Stromal cell of bone marrow (primary cell): ENCODE measurements at places on chromosomes 1 and 21.

DNA sequence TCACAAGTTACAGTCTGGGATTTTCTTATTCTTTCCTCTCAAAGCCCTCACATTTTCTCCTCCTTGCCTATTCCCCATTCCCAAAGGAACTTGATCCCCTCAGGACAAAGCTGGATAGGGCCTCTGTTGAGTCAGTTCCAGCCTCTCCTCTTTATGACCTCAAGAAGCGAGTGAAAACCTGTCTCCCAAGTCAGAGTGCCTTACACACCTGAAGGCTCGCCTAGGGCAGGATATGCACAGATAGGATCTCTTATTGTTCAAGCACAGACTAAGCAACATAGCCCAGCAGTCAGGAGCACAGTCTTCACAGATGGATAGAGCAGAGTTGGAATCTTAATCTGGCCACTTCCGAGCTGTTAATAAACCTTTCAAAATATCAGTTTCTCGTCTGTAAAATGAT, 60.8 kb upstream of the PRRC2C start:
- DNase-seq, result no peak

DNA sequence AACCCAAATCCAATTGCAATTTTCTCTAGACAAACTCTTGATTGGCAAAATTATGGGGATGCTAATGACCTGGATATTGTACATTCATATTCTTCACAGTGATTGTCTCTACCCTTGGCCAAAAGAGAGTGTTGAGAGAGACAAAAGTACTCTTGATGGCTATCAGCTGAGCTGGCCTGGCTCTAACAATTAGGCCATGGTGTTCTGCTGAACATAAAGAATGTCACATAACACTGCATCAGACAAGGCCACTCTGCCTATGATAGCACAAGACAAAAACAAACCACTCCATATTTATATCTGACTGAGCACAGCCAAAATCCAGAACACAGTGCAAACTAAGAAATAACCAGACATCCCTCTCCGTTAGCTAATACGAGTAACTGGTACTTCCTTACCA, 101.7 kb downstream of the ADAMTS1 start:
- DNase-seq, result no peak

- no peak for DNase-seq
These were observed 316.2 kb downstream of the MATN1 start for GRCh38 chr1:30406996-30407864.

DNA sequence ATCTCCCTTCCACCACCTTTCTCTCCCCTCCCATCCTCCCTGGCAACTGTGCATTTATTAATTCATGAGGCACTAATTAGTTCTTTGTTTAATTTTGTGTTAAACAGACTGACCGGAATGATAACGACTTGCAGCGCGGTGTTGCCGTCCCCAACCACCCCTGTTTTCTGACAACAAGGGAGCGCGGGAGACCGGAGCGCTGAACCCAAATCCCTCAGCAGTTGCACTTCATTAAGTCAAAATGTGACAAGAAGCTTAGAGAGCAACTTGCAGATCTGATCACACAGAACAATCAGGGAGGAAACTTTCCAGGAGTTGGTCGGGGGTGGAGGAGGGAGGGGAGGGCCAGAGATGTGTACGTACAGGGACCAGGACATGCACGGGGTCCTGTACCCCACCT, 89.2 kb downstream of the CASZ1 start:
- no peak for DNase-seq

DNA sequence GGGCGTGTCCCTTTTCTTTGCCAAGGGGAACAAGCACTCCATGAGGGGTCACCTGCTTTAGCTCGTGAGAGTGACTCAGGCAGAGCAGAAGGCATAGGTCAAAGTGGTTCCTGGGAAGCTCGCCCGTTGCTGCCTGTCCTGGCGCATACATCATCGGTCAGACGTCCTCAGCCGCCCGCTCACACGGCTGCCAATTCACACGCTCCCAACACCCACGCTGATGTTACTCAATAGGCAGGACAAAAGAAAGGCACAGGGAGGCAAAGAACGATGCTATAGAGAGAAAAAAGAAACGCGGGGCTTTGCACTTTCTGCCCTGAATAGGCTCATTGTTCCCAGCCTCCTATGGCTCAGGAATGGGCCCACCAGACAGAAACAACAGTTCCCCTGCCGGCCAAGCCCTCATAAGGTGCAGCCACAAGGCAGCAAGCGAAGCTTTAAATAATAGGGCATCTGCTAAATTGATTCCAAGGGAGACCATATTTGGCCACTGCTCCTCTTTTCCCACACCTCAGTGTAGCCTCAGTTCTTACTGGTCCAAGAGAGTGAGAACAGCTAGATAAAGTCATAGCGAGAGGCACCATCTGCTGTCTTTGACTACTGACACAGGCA, 38.7 kb downstream of the VTCN1 start:
- DNase-seq, result no peak

GRCh38 chr1:204363335-204364114, 3.8 kb upstream of the PLEKHA6 start:
- no peak for DNase-seq

DNA sequence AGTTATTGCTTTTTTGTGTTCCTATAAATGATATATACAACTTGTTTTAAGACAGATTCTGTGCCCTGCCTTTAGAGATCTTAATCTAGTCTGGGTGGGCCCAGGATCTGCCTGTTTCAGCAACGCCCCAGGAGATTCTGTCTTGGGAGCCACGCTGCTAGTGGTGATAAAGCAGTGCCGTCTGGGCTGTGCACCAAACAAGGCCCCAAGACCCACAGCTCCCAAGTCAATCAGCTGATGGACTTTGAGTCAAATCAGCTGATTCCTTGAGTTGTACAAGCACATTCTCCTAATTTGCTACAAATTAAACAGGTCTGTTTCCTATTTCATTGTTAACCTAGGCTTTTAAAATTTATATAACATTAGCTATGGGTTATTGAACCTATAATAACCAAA, 15.7 kb upstream of the SLC44A3 start:
- DNase-seq, result no peak

GRCh38 chr1:44553771-44554170, 120.5 kb downstream of the TMEM53 start:
- DNase-seq, result peak; percentile 21

DNA sequence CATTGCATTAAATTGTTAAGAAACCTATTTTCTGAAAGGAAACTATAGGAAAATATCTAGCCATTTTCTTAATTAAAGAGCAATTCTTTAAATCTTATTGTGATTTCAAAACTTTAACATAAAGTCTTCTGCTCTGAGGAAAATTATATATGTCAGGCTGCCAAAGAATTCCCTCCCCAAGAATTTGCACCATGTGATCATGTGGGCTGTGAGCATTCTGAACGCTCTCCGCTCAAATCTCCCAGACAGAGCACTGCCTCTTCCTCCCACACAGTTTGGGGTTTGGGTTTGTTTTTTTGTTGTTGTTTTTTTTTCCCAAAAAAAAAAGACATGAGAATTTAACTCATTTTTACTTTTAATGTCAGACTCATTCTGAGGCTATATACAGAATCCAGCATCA, 155.9 kb upstream of the PALMD start:
- DNase-seq, result no peak

- peak; percentile 65 for DNase-seq
These were observed 556.8 kb downstream of the PTPRU start for GRCh38 chr1:29793101-29793546.

- no peak for DNase-seq
These were observed 45.3 kb upstream of the RUNX3 start for GRCh38 chr1:24975391-24975790.

GRCh38 chr1:162868972-162869371, 8.0 kb upstream of the CCDC190 start:
- no peak for DNase-seq

DNA sequence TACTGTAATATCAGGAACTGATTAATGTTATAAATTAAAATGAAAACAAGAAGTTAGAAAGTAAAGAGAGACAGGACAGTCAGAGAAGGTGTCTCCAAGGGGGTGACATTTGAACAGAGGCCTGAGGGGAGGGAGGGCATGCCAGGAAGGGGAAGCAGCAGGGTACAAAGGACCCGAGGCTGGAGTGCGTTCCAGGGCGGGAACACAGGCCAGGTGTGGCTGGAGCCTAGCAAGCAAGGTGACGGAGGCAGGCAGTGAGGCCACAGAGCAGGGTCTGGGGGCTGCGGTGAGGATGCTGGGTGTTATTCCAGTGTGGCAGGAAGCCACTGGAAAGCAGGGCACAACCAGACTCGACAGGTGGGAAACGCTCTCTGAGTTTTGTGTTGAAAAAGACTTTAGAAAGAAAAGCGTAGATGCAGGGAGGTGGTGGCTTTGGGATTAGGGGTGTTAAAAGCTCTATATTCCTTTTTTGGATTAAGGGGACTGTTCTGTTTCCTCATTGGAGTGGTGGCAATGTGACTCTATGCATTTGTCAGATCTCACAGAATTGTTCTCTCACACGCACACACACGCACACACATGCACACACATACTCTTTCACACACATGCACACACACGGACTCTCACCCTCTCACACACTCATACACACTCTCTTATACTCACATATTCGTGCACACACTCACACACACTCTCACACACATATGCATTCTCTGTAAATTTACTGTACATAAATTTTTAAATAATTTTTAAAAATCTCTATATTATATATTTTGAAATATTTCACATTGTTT, 124.5 kb downstream of the GLIS1 start:
- DNase-seq, result no peak

GRCh38 chr1:30818568-30819243, 61.1 kb upstream of the LAPTM5 start:
- DNase-seq, result no peak

- no peak for DNase-seq
These were observed 74.9 kb downstream of the FASLG start for GRCh38 chr1:172733815-172734214.

- peak; percentile 96 for DNase-seq
These were observed 6.9 kb upstream of the A3GALT2 start for GRCh38 chr1:33327587-33328325.

DNA sequence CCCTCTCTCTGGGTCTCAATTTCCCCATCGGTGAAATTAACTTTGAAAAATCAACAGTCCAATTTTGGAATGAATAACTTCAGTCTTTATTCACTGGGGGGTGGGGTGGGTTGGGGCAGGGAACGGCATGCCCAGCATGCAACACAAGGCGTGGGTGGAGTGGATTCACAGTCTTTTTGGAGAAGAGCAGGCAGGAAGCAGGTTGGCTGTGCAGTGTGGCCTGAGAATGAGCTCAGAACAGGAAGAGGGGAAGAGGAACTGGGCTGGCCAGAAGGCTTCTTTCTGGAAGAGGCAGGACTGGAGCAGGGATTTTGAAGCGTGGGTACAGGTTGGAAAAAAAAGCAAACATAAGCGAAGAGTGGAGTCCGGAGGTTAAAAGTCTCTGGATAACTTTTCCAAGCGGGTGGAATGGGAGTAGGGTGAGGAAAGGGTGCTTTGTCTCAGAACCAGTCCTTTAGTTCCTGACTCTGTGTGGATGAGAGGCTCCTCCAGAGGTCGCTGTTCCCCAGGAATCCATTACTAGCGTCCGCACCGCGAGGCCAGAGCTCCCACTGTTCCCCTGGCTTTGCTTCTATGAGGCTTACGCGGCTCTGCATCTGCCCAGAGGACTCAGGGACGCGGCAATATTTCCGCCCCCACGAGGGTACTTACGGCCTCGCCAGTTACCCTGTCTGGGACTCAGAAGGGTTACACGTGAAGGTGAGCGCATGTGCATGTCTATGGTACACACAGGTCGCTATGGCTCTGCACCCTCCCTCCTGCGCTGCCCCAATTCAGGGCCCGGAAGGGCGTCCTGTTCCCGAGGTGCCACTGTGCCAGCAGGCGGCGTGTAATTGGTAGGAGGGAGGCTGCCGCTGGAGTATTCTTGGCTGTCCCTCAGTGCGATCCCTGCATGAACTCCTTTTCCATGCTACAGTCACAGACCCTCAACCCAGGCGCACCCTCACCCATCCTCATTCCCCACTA, 5.5 kb upstream of the FOXD2 start:
- peak; percentile 63 for DNase-seq

- no peak for DNase-seq
These were observed 485.5 kb downstream of the PTPRC start for GRCh38 chr1:199124351-199124750.
